ENCODE measurements at places on chromosomes 1 and 21.

GRCh38 chr1:234234199-234234598 lies 139.1 kb upstream of the COA6 start:
- no peak for DNase-seq

- DNase-seq = no peak
Measured at GRCh38 chr1:23452011-23452411, 27.5 kb upstream of the TCEA3 start.

- DNase-seq = no peak
Measured at GRCh38 chr1:219210067-219210466, 36.4 kb downstream of the LYPLAL1 start.

DNA sequence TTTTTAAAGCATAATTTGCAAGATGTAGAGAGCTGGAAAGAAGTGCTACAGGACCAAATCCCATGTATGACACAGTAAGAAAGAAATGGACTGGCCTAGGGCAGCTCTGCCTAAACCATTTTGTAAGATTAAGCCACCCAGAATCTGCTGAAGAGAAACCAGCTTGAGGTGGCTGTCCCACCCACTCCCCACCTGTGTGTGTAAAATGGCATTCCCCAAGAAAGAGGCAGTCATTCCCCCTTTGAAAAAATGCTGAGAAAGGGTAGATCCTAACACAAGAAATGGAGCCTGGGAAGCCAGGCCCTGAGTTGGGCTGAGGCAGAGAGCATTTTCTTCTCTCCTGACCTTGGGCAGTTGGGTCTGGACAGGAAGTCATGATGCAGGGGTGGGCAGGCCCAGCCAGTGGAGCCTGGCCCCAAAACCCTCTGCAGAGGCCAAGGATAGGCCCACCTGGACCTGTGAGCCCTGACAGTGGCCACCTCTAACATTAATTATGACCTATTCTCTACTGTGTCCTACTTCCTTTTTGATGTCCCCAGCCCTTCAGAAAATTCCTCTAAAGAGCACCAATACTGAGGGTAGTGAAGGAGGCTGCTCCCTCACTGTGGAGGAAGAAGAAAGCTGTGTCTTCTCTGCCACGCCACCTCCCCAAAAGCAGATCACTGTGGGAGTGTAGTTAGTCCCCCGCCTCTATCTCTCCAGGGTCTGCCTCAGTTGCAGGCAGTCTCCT lies 94.0 kb downstream of the EDEM3 start:
- no peak for DNase-seq

GRCh38 chr1:147895123-147895522 lies 7.5 kb upstream of the GJA8 start:
- no peak for DNase-seq

- DNase-seq = no peak
Measured at GRCh38 chr1:41668967-41669366, 184.5 kb upstream of the EDN2 start.
